Central memory CD8-positive, alpha-beta T cell (primary cell): ENCODE measurements at places on chromosomes 1 and 21.

DNA sequence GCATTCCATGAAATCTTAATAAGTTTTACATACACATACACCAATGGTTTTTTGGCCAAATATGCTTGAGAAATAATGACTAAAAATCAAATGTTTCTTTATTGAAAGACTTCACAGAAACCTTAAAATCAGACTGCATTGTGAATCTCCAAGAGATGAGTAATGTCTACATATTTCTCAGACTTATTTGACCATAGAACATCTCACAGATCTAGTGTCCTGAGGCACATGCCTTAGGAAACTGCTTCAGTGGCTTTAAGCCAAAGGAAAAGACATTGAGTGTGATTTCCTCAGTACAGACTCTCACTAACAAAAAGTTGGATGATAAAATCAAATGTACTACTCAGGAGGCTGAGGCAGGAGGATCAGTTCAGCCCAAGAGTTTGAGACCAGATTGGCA lies 6.2 kb upstream of the C1orf105 start:
- no peak for DNase-seq

DNA sequence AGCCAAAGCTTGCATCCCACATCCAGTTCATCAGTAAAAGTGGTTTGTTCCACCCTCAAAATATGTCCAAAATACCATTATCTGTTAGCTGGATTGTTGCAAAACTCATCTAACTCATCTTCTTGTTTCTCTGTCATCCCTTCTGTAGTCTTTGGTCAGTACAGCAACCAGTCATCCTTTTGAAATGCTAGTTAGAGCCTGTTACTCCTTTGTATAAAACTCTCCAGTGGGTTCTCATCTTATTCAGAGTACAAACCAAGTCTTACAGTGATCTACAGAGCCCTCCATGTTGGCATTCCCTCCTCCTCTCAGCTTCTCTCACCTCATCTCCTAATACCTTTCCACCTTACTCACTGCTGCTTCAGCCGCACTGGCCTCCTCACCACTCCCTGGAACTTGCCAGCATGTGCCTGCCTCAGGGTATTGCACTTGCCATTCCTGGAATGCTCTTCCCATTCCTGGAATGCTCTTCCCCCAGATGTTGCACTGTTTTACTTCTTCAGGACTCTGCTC lies 70.6 kb downstream of the LAMC1 start:
- DNase-seq: no peak

DNA sequence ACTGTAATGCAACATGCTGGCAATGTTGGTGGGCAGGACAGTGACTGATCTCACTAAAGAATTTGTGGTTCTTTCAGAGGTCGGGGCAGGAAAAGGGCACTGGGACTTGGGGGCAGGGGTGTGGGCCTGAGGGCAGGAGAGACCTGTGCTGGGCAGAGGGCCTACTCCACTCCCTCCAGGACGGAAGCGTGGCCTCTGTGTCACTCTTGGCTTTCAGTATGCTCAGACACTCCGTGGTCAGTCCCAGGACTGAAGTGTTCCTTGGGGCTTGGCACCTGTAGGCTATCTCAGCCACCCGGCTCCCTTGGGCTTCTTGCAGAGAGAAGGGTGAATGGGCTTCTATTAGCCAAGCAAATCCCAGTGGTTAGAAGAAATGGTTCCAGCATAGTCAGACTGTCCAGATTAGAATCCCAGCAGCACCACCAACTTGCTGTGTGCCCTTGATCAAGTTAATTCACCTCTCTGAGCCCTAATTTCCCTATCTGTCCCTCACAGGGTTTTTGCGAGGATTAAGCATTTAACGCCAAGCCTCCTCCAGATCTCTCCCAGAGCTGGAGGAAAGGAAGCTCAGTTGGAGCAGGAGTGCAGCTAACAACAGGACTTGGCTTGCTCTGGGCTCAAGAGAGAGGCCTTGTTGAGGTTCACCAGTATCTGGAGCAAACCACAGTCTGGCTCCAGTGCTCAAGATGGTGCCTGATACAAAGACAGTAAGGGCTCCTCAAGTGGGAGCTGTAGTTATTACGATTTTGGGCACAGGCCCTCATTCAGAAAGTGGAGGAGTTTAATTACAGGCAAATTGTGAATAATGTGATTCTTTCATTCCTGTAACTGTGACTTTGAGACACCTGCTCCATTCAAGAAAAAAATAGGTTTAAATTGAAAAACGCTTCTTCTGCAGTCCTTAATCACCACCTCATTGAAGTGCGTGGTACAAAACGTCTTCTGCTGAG lies 57.7 kb upstream of the LRP8 start:
- DNase-seq: no peak

- DNase-seq: no peak
Measured at GRCh38 chr21:26115305-26115704, 55.3 kb downstream of the APP start.

DNA sequence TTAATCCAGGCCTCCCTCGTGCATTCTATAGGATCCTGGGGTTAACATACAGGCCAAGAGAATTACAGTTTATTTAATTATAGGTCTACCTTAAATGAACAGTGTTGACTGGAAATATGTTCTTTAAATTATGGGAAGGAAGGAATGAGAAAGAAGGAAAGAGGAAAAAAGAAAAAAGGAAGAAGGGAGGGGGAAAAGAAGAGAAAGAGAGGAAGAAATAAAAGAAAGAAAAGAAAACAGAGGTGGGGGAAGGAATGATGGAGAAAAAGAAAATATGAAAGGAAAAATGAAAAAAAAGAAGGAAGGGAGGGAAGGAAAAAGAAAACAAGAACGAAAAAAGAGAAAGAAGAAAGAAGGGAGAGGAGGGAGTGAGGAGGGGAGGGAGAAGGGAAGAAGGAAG lies 38.5 kb downstream of the WNT9A start:
- DNase-seq: no peak

DNA sequence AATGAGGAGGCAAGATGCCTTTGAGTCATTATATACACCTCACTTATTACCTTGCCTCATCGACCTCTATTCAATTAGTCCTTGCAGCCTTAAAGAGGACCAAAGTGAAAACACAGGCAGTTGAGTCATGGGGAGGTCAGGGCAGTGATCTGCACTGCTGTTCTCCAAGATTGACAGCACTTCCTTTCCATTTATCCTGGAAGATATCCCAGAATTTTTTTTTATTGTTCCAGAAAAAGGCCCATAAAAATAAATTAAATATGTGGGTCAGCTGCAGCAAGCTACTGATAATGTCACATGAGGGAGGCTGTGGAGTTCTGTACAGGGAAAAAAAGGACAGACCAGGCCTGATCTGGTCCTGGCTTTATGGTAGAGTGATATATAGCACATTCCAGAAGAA lies 33.2 kb upstream of the CDC42BPA start:
- DNase-seq: no peak

- no peak for DNase-seq
Measured at GRCh38 chr1:235156265-235156664, 4.8 kb downstream of the RBM34 start.

GRCh38 chr21:38321568-38321967 lies 64.8 kb downstream of the KCNJ15 start:
- DNase-seq: no peak

- DNase-seq: no peak
Measured at GRCh38 chr1:45765999-45766792, 15.7 kb upstream of the IPP start.

DNA sequence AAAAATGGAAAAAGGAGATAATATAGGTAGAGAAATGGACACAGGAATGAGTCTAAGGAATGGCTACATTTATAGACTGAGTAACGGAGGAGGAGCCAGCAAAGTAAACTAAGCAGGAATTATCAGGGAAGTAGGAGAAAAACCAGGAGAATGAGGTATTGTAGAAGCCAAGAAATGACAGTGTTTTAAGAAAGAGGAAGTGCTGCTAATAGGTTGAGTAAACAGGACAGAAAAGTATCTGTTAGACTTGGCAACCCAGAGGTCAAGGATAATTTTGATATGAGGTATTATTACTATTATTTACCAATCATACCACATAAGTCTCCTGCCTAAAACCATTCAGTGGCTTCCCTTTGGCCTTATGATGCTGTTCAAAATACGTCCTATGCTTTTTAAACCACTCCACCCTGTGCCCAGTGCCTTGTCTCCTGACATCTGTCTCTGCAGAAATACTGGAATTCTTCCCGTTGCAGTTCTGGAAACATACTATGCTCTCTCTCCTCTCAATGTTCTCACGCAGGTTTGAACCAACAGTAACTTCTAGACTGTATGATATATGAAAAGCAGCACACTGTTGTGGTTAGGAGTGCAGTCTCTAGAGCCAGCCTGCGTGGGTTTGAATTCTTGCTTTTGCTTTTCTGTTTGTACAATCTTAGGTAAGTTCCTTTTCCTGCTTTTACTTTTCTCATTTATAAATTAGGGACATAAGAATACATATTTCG lies 24.6 kb upstream of the NEK7 start:
- DNase-seq: no peak

GRCh38 chr21:26918323-26919079 lies 48.4 kb downstream of the ADAMTS5 start:
- DNase-seq: no peak

DNA sequence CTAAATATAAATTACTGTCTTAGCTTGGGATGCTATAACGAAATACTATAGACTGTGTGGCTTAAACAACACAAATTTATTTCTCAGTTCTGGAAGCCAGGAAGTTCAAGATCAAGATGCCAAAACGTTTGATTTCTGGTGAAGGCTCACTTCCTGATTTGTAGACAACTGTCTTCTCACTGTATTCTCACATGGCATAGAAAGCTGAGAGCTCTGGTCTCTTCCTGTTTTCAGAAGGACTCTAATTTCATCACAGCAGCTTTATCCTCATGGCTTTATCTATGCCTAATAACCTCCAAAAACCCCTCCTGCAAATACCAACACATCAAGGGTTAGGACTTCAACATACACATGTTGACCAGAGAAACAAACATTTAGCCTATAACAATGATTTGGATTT lies 1795.5 kb downstream of the MRPL39 start:
- DNase-seq: no peak

DNA sequence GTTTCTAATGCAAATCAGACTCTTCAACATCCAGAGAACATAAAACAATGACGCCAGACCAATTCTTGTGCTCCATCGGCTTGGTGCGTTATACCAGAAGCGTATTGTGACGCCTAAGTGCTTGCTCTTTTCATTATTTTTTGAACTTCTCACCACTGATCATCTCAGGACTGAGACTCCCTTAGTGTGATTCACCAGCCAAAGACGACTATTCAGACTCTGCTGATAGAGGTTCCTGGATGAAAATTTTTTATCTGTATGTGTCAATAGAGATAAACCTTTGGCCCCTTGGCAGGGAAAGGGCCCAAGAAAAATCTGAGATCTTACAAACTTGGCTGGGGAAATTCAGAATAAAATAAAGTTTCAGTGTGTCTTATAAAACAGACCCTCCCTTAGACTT lies 856 bp upstream of the GREM2 start:
- no peak for DNase-seq

GRCh38 chr1:234957330-234958065 lies 171.1 kb downstream of the TOMM20 start:
- DNase-seq: no peak

GRCh38 chr1:182050481-182051448 lies 10.7 kb downstream of the ZNF648 start:
- no peak for DNase-seq

GRCh38 chr1:7060745-7061144 lies 275.5 kb downstream of the CAMTA1 start:
- DNase-seq: no peak

DNA sequence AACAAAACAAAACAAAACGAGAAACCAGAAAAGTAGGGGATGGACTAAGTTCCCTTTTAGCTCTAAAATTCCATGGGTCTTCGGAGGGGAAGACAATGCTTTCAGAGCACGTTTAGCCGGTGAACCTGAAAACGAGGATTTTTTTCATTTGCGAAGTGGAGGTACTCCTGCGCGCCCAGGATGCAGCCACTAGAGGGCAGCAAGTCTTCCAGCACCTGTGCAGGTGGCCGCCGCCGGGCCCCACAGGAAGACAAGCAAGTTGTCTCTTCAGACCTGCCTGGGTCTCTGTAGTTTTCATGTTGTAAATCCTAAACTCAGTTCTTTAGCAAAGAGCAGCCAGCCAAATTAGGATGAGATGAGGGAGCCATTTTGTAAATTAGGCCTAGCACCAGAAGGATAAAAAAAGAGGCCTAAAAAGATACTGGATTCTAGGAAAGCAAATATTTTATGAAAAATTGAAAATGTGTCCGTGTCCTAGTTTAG lies 17.7 kb upstream of the SNX27 start:
- peak; percentile 73 for DNase-seq

DNA sequence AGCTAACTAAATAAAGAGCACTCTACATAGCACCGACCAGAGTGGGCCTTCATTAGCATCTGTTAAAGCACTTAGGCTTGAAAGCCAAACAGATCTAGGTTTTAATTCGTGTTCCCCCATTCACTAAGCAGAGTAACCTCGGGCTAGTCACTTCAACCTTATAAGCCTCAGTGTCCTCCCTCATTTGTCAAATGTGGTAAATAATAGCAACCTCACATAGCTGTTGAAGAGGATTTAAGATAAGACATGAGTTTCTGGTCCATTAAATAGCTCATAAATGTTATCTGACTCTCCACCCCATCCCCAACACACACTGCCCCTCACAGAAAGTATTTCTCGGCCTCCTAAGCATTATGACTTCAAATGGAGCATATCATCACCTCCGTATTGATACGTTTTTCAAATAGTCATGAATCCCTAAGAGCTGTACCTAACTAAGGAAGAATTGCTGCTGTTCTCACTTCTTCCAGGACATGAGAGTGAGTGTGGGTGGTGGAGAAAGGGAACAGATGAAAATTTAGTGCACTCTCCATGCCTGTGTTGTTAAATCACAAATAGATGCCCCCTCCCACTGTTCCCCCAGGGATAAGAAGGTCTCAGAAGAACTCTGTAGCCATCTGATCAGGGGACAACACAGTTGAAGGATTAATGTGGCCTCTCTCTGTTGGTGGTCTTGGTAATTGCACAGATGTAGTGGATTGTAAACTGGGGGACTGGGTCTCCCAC lies 47.6 kb downstream of the PLPP3 start:
- no peak for DNase-seq
